ENCODE measurements at places on chromosomes 7 and 10. TPM values are rescaled to one million over a fixed set of nuclear protein-coding genes. Genes with fewer than 3 reads are reported as not detected.

CPN1 gene
- not detected for total RNA-seq

GRCh38 chr10:14740684-14741247 lies 33.9 kb downstream of the FAM107B start:
- no peaks in the 10 kb centered on the region for H3K27me3 ChIP-seq
- no peak overlapping the region for H3K4me3 ChIP-seq
- no peaks in the 10 kb centered on the region for H3K36me3 ChIP-seq
- no peak for DNase-seq

DNA sequence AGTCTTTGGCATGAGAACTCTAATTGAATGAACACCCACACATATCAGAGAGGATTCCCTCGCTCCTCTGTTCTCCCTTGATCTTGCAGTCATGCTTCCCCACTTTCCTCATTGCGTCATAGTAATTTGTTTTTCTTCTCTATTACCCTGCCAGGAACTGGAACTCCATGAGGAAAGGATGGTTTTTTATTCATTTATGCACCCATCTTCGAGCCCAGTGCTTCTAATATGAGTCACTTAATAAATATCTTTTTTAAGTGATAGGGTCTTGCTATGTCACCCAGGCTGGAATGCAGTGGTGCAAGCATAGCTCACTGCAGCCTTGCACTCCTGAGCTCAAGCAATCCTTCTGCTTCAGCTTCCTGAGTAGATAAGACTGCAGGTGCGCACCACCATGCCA lies 83.5 kb downstream of the OTUD1 start:
- H3K27me3 ChIP-seq = peaks cover 5% of the 10 kb centered on the region
- DNase-seq = no peak
- no peaks in the 10 kb centered on the region for H3K4me1 ChIP-seq
- no peaks in the 10 kb centered on the region for H3K36me3 ChIP-seq
- no peak overlapping the region for H3K4me3 ChIP-seq
- no peak overlapping the region for H3K27ac ChIP-seq

DNA sequence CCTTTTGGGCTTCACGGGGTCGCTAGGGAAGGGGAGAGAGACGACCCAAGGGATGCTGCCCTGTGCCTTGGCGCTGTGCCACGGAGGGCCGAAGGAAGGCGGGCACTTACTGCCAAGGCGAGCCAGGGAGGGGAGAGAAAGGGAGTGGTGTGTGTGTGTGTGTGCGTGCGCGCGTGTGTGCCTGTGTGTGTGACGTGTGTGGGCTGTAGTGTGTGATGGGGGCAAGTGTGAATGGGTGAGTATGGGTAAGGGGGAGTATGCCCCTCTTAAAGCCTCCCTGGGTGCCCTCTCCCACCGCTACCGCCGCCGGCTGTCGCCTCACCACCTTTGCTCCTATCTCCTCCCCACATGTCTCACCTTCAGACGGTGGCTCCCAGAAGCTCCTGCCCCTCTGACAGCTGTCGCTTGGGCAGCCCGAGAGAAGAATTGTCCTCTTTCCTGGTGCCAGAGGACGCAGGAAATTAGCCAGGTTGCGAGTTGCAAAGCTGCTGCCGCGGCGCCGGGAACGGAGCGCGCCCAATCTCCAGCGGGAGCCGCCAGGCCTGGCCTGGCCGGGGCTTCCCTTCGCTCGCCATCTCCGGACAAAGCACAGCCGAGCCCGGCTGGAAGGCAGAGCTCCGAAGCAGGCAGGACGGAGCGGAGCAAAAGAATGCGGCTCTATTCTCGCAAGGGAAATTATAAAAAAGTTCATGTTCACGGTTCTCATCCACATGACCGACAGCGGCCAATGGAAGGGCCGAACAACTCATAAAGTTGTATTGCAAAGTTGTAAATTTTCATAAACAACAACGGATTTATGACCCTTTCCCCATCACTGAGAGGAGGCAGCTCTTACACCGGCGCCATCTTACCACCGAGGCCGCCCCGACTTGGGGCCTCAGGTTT lies at the start of gene HOXA3:
Gene HOXA3, minus strand, starts transcription at position 653 of the 885 bp plus-strand sequence. CDS start 41,943 bp downstream, outside the sequence.
- H3K27ac ChIP-seq = no peak within 1 kb of the TSS
- H3K36me3 ChIP-seq = no peaks in the 10 kb centered on the region
- no peak for DNase-seq

DNA sequence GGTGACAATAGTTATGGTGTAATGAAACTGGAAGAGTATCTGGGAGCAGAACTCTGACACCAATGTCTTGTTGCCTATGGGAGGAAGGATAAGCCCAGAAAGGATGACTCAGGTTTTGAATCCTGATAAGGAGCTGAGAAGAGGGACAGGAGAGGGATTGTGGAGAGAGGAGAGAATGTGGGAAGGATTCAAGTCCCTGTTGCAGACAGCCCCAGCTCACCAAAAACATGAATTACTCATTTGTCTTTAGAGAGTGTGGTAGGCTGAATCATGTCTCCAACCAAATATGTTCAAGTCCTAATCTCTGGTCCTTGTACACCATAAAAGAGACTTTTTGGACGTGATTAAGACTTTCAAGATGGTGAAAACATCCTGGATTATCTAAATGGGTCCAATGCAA lies 206.9 kb upstream of the PHYHIPL start:
- H3K4me3 ChIP-seq = no peak overlapping the region
- no peaks in the 10 kb centered on the region for H3K36me3 ChIP-seq

- no peaks in the 10 kb centered on the region for H3K36me3 ChIP-seq
- no peak for DNase-seq
- no peaks in the 10 kb centered on the region for H3K4me1 ChIP-seq
- H3K4me3 ChIP-seq = no peak overlapping the region
Measured at GRCh38 chr7:57529931-57530330, 80.0 kb downstream of the ZNF716 start.

- no peaks in the 10 kb centered on the region for H3K4me1 ChIP-seq
- H3K36me3 ChIP-seq = no peaks in the 10 kb centered on the region
- H3K4me3 ChIP-seq = no peak overlapping the region
- no peak for DNase-seq
Measured at GRCh38 chr7:47226696-47227095, 355.2 kb downstream of the TNS3 start.

All from CD4-positive, CD25-positive, alpha-beta regulatory T cell (primary cell).